ENCODE measurements at places on chromosomes 1 and 21. TPM values are rescaled to one million over a fixed set of nuclear protein-coding genes. Genes with fewer than 3 reads are reported as not detected.

- DNase-seq: no peak
These were observed 70.5 kb upstream of the DMRTA2 start for GRCh38 chr1:50493710-50494109.

GRCh38 chr1:93056214-93056613, 22.9 kb upstream of the MTF2 start:
- DNase-seq: no peak

- no peak for DNase-seq
These were observed 283.8 kb upstream of the DAB1 start for GRCh38 chr1:57707631-57708030.

DNA sequence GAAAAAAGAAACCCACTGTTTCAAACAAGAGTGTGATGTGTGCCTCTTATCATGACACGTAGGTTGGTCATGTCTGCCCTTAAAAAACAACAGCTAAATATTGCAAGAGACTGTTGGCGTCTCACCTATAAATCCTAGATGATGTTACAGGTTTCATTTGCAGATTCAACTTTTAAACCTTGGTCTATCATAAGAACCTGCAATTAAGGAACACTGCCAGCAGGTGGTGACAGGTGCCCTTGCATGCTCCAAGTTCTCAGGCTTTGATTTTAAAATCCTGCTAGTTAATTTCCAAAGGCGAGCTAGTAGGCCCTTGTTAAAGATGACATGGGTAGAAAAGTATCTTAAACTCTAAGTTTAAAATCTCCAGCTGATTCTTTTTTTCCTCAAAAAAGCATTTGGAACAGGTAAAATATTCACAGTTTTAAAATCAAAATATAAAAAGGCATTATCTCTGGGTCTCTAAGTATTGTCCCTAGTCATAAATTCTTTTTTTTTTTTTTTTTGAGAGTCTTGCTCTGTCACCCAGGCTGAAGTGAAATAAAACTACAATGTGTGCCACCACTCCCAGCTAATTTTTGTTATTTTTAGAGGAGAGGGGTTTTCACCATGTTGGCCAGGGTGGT, 39.1 kb downstream of the CLSTN1 start:
- no peak for DNase-seq

GRCh38 chr21:33403786-33404585, 773 bp downstream of the IFNGR2 start:
- DNase-seq: no peak

DNA sequence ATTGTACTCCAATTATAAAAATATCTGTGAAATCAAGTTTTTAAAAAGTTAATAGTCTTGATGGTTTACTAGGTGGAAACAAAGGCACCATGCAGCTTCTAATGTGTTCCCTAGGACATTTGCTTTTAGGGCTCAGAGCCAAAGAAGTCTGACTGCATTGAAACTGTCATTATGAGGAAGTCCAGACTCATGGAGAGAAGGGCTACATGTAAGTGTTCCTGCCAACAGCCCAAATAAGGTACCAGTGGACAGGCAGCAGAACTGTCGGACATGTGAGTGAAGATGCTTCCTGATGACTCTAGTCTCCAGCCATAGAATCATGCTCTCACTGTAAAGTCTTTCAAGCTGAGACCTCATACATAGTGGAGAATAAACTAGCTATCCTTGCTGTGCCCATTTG, 287.6 kb downstream of the AKT3 start:
- no peak for DNase-seq

Gene BNIPL
- 0.72 TPM for polyA plus RNA-seq

Measured in left renal pelvis (tissue), 4 donors.